ENCODE measurements at places on chromosomes 3 and 15.

- peak; percentile 82 for DNase-seq
Observed at GRCh38 chr3:178518660-178519396, 17.4 kb upstream of the KCNMB2 start.

DNA sequence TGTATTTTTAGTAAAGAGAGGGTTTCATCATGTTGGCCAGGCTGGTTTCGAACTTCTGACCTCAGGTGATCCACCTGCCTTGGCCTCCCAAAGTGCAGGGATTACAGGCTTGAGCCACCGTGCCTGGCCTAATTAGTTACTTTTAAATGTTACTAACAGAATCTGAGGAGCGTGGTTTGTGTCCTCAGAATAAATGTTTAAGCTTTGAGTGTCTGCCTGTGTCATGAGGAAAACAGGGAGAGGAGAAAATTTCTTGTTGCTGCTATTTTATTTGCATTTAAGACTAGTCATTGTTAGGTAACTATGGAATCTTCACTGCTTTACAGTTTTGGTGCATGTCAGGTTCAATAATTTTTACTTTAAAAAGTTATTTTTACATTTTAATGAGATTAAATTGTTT lies 68.8 kb downstream of the TCF12 start:
- no peak for DNase-seq

DNA sequence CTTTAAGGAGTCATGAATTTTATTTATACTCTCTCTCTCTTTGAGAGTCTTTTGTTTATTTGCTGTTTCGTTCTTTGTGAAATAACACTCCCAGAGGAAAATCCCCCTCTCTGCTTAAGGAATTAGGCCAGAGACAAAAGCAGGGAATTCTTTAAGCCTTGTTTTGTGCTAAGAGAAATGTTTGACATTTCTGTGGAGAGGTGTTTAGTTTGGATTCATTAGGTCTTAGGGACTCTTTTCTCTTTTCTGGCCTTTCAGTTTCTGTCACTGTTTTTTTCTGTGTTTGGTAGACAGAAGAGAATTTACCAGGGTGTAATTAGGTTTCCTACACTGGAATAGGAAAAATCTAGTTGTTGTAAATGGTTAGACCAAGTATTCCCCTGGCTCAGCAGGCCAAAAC lies 241.8 kb upstream of the NR2F2 start:
- no peak for DNase-seq

- DNase-seq, result no peak
Observed at GRCh38 chr3:128313071-128313725, 153.5 kb downstream of the DNAJB8 start.

GRCh38 chr3:187975561-187976364 lies 178.2 kb upstream of the LPP start:
- no peak for DNase-seq

- DNase-seq, result no peak
Observed at GRCh38 chr3:193982258-193982659, 153.7 kb upstream of the HES1 start.
